ENCODE measurements at places on chromosomes 2 and 18.

DNA sequence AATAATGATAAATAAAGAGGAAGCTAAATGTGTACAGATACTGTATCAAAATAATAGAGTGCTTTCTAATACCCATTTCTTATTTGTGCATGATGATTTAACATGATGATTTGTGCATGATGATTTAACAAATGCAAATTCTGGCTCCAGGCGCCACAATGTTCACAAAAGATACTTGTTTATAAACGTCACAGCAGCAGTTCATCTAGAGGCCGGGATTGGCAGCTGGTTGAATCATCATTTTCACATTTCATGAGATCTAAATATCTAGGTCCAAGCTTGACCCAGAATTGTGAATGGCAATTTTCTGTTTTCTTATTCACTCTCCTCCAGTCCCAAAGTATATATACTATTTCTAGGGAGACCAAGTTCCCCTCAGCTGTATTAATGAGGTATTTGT is 322.0 kb downstream of the SUCLG1 start:
- DNase-seq, result no peak

DNA sequence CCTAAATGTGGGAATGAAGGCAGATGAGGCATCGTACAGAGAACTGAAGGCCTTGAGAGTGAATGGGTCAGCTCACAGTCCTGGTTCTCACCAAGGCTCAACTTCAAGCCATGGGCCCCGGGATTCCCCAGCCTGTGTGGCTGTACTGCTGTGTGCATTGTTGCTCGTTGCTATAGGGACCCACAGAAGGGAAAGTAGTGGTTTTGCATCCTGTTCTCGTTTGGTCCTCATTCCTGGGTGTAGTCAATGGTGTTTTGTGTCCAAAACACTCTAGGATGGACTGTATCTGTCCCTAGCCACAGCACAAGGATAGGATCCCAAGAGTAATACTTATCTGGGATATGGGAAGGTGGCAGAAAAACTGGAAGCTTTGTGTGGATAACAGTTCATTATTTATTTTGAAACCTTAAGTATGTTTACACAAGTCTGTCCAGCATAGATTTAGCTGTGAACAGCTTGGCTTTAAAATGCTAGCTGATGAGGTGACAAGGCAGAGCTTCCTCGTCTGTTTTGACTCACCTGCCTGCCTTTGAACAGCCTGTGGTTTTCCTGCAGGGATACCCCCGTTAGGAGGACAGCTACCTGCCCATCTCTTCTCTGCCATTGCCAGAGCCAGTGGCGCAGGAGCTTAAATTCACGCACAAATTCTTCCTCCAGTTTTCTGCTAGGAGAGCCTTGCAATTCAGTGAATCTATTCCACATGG is 85.0 kb downstream of the WDSUB1 start:
- DNase-seq, result peak; percentile 51

- no peak for DNase-seq
Observed at GRCh38 chr2:221337957-221338685, 234.0 kb downstream of the EPHA4 start.

DNA sequence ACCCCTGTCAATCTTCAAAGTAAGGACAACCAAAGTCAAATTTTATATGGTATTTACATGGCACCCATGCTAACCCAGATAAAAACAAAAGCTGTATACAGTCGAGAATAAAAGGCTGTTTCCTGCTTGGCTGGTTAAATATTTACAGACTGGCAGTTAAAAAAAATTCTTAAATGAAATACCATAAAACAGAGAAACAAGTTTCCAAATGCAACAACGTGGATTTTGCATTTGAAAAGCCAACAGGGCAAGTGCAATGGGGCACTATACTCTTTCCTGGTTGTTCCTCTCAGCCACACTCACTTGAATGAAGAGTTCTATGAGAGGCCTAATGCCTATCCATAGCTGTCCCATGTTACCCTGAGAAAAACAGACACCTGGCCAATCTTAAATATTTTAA is 6.1 kb upstream of the NR4A2 start:
- no peak for DNase-seq

DNA sequence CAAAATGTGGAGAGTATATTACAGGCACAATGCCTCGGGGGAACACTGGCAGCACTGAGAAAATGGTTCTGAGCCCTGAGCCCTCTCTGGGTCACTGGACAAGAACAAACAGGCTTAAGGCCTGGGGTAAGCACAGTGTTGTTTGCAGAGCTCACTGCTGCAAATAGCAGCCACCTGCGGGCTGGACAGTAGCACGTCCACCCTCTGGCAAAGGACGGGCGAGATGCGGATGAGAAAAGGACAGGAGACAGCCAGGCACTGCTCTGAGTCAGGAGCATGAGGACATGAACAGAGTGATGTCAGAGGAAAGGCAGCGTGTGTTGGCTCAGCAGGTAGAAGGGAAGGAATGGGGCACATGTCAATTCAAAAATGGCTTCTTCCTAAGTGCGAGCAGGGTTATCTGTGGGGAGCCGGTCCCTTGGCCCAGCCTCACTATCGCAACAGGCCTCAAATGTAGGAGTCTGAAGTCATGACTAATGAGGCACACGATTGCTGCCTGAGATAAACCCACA is 25.9 kb upstream of the NEB start:
- no peak for DNase-seq

- no peak for DNase-seq
Observed at GRCh38 chr18:48249854-48250253, 159.3 kb downstream of the ZBTB7C start.

GRCh38 chr2:75646090-75646582 is 447 bp upstream of the MRPL19 start:
- DNase-seq, result no peak

DNA sequence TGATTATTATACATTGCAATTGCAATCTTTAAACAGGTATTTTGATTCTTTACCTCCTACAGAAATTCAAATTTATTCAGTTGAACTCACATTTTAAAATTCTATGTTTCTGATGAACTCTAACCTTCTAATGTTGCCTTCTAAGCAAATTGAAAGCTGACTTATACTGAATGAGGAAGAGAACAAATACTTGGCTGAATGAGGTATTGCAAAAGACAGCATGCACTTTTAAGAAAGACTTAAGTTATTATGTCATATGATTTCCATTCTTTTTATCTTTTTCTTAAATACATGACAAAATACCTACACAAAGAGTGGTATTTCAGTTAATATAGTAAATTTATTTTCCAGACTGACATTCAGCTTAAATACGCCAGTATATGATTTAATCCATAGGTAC is 64.7 kb downstream of the FAM228A start:
- no peak for DNase-seq

- DNase-seq, result no peak
Observed at GRCh38 chr2:40556739-40557138, 104.8 kb upstream of the SLC8A1 start.

- no peak for DNase-seq
Observed at GRCh38 chr18:7950380-7951136, 383.4 kb downstream of the PTPRM start.

DNA sequence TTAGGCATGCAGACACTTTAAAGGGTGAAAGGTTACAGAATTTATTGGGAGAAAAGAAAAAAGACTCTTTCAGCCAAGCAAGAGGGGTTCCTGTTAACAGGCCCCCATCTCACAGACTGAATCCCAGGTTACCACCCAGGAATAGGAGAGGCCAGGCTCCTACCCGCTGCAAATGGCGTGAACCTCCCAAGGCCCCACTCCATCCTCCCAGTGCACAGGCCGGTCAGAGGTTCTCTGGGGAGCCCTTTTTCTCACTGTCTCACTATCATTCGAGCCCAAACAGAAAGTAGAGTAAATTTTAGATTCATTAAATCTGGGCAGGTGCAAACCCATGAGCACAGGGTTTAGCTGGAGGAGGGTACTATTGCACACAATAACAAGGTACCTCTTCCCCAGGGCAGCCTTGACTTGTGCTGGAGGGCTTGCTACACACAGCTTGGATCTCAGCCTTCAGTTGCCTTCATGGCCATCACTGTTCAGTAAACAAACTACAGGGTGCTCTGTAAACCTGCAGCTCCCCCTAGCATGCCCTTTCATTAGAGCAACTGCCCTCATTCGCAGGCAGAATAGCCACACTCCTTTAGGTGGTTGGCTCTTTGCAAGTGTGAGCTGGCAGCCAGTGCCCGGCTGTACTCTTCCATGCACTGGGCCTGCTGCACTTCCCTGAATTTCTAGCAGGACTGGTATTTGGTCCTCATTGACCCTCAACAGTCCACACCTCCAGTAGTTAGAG is 7.3 kb upstream of the PLEK start:
- no peak for DNase-seq

DNA sequence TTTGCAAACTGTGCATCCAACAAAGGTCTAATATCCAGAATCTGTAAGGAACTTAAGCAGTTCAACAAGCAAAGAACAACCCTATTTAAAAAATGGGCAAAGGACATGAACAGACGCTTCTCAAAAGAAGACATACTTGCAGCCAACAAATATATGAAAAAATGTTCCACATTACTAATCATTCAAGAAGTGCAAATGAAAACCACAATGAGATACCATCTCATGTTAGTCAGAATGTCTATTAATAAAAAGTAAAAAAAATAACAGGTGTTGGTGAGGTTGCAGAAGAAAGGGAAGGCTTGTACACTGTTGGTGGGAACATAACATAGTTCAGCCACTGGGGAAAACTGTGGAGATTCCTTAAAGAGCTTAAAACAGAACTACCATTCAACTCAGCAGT is 126.2 kb downstream of the NAT8 start:
- no peak for DNase-seq

GRCh38 chr2:150320608-150321007 is 166.9 kb downstream of the RND3 start:
- DNase-seq, result no peak

DNA sequence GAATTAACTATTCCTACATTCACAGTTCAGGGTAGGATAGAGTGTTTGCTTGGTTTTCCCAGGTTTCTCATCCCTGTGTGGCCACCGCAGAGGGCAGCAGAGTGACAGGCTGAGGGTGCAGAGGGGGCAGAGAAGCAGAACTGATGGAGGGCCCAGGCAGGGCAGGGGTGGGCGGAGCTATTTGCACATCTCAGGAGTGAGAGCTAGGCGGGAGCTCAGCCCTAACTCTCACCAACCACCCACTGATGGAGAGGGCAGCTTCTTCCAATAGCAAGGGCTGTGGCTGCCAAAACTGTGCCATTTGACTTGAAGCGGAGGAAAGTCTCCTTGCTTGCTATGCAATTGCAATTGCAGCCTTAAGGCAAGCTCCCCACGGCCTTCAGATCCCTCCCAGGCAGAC is 12.0 kb upstream of the DARS1 start:
- no peak for DNase-seq

GRCh38 chr18:26764586-26764985 is 100.9 kb downstream of the AQP4 start:
- no peak for DNase-seq

- no peak for DNase-seq
Observed at GRCh38 chr2:64550042-64550441, 25.9 kb downstream of the AFTPH start.

GRCh38 chr2:189465478-189465877 is 24.2 kb downstream of the WDR75 start:
- DNase-seq, result no peak

DNA sequence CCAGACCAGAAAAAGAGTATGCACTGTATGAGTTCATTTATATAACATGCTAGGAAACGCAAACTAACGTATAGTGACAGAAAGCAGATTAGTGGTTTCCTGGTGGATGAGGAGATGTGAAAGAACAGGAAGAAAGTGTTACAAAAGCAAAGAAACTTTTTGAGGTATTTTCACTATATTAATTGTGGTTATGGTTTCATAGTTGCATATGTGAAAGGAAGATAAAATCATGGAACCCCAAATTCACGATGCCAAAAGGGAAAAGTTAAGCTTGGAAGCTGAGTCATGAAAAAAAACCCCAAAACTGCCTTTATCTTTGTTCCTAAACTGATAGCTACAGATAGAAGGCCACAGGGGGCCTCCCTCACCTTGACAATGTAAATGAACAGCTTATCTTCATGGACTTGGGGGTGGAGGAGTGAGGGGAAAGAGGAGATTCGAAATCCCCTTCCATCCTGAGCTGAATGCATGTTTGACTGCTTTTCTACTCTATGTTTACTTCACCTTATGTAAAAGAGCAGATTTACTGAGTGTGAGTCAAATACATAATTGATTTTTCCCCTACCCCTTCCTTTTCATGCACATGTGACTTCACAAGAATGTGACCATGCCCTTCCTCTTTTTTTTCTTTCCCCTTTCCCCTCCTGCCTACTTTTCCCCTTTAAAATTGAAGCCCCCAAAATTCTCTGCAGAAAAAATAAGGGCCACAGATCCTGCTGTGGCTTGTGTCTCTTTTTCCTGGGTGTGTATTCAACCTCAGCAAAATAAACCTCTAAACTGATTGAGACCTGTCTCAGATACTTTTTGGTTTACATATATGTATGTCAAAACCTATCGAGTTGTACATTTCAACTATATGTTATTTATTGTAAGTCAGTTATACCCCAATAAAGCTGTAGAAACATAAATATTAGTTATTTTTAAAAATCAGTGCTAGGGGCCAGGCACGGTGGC is 100.1 kb upstream of the TLK1 start:
- DNase-seq, result no peak

- no peak for DNase-seq
Observed at GRCh38 chr2:62785216-62785615, 79.7 kb downstream of the EHBP1 start.

GRCh38 chr18:76466410-76466991 is 28.5 kb downstream of the ZNF516 start:
- no peak for DNase-seq

DNA sequence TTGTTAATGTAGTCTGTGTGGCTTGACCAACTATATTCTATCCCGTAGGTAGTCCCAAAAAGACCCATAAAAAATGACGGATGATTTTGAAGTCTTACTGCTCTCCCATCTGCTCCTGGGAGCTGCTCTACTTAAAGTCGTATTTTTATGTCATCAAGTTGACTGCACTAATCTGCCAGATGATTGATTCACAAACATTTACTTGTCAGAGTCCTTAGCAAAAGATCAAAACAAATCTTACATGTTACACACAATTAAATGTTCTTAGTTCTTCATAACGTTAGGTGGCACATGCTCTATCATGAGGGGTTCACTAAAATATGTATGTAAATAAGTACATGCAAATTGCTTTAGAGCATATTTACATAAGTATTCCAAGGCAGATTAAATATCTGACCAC is 498.3 kb upstream of the LRRTM4 start:
- DNase-seq, result no peak

DNA sequence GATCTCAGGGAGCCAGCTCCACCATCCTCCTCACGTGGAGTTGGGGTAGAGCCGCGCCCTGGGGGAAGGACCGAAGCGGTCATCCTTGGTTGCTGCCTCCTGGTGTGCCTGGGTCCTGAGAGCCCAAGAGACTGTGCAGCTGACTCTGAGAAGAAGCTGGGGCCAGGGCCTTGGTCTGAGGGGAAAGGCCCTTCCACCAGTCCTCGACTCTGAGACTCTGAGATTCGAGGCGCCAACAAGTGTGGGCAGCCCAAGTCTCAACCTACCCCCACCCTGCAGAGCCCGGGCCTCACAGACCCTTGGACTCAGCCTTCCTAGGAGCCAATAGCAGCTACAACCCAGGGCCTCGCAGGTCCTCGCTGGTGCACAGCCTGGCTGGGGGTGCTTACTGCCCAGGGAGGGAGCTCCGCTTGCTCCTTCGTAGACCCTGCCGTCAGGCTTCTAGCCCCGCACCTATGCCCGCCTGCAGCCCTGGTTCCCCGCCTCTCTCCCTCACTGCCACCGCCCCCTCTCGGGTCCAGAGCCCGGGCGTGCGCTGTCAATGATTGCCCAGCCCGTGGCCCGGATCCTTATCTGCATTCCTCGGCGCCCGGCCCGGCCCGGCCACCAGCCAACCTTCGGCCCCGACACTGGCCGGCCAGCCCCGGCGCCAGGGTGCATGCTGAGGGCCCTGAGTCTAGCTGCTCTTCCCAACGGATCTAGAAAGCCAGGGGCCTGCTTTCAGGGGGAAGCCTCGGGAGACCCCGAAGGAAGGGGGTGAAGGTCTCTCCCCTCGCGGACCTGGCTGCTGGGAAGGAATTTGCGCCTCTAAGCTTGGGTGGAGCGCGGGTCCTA is 2.0 kb downstream of the IHH start:
- DNase-seq, result no peak

All from CD4-positive, alpha-beta memory T cell (primary cell).